MV-4-11 (cell line): ENCODE measurements at places on chromosomes 7 and 10.
A peak's percentile ranks its signal among the peaks of the same experiment; 100 is the strongest.

GRCh38 chr10:96764425-96765060 lies 44.2 kb upstream of the PIK3AP1 start:
- DNase-seq = peak; percentile 63

GRCh38 chr7:136956232-136956631 lies 87.8 kb downstream of the CHRM2 start:
- peak; percentile 80 for DNase-seq

DNA sequence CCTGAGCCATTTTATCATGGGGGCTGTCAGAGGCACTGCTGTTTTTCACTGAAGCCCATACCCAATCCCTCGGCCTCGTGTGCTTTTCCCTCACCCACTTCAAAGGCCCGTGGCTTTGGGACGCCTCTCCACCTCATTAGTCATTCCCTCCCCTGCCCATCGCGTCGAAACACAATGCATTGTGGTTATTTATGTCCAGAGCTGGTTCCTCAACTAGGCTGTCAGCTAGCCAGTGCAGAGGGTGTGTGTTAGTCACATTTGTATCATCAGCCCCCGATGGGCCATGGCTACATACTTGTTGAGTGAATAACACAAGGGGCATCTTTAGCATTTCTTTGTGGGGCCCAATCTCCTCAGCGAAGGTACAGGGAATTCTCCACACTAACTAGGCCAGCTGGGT lies 3.8 kb upstream of the CRCP start:
- peak; percentile 53 for DNase-seq

DNA sequence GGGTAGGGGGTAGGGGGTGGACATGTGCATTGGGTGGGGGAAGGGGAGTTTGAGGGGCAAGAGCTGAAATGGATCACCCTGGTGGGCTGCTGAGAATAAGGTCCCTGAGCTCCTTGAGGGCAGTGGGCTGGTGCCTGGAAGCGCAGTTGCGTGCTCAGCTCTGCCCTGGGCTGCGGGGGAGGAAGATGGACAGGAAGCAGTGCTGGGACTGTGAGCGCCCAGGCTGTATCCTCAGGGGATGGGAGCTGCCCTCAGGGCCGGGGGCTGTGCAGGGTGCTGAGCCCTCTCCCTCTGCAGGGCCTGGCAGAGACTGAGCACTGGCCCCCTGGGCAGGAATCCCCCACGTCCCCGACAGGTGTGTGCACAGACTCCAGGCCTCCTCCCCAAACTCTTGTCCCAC lies 24.4 kb upstream of the ZNF467 start:
- no peak for DNase-seq

DNA sequence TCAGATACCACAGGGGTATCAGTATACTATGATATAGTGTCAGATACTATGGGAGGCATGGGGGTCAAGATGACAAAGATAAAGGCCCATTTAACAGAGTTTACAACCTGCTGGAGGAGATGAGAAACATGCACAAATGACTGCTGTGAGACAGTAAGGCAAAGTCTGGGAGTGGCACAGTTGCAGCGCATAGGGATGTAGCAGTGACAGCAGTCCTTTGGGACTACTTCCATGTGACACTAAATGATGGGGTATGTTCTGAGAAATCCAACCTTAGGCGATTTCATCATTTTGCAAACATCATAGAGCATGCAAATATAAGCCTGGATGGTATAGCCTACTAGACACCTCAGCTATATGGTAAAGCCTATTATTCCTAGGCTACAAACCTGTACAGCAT lies 56.8 kb downstream of the CDK1 start:
- DNase-seq = no peak

DNA sequence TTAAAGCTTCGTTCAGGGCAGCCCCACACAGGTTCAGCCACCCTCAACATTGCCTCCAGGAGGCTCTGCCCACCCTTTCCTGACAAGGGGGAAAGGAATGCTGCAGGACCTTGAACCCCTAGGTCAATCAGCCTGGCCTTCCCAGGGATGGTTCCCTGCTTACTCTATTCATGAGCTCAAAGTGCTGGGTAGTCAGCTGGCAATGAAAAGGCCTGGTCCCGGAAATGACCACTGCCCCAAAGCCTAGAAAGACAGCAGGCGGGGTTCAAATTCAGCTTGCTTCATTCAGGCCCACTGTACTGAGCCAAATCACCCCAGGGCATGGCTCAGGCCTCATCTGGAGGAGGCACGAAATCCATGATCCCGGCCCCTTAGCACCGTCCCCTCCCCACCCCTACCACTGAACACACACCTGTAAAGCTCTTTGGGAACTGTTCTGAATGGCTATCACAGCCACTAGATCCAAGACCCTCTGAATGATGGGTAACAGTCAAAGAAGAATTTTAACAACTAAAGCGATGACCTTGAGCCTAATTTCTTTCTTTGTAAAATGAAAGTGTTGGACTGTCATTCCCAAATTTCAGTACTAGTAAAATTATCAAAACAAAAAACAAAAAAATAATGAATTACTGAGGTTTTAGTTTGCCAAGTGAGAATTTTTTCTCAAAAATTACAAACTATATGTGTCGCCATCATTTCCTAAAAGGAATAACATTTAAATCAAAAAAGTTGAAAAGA lies 1.0 kb downstream of the URGCP start:
- DNase-seq = no peak

DNA sequence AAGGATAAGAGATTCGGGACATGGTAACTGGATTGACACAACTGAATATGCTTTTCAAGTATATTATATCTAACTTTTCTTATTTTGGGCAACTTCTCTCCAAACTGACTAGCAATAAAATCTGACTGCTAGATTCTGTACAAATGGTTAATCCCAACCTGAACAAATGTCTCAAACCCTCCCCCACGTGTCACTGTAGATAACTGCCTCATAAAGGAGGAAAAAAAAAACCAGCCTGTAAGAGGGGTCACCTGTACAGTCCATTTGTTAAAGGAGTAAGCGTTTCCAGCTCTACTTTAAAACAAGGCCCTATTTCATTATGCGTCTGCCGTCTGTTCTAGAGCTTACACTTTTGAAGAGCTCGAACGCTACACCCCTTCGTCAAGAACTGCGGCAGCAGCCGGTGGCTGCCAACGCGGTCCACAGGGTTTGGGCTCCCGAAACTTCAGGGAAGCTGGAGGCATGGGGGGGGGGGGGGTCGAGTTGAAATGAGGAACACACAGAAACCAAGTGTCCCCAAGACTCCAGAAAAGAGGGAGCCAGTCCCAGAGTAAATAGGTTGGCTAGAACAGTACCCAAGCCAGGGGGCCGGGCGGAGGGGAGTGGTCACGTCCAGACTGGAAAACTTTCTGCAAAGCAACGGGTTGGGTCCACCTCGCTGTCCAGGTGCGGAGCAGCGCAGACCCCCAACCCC lies 492 bp downstream of the COG5 start:
- DNase-seq = no peak

- no peak for DNase-seq
These were observed 275.9 kb upstream of the PLPP4 start for GRCh38 chr10:120181154-120181553.

DNA sequence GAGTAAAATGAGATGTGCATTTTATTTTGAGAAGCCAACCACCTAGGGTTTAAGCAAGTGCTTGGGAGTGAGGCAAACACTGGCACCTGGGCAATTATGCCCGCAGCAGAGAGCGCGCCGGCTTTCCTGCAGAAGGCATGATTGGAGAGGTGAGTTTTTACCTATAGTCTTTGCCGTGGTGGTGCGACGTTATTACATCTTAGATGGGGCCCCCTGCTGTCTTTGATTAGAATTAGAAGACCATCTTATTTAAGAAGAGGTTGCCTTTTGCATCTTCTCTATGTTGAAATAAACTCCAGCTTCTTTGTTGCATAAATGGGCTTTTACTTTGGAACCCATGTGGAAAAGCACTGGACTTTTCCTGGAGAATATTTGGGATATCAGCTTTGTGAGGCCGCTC lies 409.5 kb downstream of the GLRX3 start:
- no peak for DNase-seq

DNA sequence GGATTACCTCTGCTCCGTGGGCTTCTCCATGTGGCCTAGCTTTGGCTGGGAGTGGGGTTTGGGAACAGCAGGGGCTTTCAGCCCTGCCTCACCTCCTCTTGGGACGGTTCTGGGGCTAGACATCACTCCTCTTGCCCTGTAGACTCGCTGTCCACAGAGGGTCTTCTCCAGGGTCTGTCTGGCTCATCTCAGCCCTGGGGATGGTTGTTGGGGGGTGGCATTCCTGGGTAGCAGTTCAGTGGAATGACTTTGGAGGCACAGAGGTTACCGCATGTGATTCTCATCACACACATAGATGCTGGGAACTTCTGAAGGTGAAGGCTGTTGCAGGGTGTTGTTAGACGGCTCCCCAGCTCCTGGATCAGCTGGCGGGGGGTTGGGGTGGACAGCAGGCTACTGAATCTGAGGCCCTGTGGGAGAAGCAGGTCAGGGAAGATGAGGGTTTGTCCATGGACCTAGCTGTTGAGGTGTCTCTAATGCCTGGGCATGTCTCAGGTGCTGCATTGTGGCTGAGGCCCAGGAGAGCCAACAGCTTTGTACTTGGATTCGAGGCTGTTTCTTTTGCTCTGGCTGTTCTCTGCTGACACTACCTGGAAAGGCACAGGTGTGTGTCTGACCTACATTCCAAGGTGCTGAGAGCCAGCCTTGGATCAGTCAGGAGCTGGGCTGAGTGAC lies 23.8 kb downstream of the RAMP3 start:
- no peak for DNase-seq

GRCh38 chr10:93746844-93747284 lies 10.9 kb upstream of the LGI1 start:
- DNase-seq = no peak

GRCh38 chr10:52004342-52004949 lies 305.1 kb upstream of the CSTF2T start:
- DNase-seq = peak; percentile 3

- DNase-seq = no peak
These were observed 90.9 kb downstream of the POLR1F start for GRCh38 chr7:19617901-19618300.

DNA sequence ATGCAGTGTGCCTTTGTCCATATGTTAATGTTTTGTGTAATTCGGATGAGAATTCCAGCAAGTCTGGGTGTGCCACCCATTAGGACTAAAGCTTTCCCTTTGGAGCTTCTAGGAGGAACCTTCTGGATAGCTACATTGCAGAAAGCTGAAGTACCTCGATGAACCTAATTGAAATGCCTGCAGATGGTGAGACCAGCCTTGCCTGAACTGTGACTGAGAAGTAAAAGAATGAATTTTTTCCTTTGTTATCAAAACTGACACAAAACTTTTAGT lies 31.1 kb upstream of the FBXW4 start:
- DNase-seq = no peak

GRCh38 chr10:24645784-24646183 lies 77.9 kb downstream of the ARHGAP21 start:
- no peak for DNase-seq

DNA sequence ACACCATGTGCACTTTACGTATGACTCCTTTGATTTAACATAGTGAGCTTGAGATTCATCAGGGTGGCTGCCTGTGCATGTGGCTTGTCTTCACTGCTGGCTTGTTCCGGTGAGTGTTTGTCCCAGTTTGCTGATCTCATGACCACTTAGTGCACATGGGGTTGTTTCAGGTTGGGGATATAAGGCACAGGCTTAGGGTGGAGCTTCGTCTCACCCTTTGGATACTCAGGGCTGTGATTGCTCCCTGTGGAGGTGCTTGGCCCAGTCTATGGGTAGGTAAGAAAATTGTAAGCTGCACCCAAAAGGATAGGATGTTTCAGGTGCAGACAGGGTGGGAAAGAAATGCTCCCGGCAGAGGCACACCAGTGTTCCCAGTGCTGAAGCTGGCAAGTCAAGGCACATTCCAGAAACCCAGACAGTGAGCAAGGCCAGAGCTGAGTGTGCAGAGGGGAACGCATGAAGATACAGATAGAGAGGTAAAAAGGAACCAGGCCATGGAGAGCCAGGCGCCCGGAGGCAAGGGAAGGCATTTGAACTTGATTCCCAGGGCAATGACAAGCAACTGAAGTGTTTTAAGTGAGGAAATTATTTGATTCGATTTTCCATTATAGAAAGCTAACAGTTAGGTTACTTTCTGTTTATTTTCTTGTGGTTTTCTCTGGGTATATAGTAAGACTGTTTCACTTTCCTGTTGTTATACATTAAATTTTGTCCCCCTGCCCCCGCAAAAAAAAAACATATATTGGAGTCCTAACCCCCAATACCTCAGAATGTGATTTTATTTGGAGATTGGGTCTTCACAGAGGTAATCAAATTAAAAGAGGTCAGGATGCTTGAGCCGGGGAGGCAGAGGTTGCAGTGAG lies 289.8 kb upstream of the KLF6 start:
- DNase-seq = no peak

DNA sequence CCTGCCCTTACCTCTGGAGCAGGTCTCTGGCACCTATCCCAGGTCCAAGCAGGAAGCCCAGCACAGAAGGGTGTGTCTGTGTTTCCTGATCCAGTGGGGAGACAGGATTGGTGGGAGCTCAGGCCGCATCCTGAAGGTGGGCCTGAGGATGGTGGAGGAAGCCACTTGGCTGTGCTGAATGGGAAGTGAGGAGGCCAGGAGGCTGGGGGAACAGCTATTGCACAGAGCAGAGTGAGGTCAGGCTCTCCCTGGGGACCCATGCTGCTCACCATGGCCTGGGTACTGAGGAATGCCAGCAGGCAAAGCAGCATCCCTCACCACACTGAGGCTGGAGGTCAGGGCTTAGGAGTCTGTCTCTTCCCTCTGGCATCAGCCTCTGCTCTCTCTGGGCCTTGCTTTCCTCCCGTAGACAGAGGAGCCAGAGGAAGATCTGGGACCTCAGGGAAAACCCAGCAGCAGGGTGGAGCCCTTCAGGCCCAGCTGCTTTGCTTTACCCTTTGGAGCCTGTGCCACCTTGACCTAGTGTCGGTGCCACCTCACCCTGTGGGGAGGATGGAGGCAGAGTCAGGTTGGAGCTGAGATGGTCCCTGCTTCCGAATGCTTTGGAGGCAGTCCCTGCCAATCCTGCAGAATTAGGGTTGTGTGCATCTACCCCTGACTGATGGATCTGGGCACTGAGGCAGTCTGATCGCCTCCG lies 39.0 kb downstream of the CDH23 start:
- DNase-seq = peak; percentile 3

DNA sequence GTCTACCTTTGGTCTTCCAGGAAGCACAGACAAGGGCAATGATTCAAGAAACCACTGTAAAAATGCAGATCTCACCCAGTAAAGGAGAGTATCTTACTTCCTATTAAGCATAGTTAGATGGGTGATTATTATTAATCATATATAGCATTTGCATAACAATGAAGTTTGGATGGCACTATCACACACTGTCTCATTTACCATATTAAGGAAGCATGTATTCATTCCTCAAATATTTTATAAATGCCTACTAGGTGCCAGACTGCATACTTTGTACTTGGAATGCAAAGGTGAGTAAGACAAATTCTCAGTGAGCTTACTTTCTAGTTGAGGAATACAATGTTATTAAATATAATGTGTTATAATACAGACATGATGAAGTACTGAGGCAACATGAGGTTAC lies 53.9 kb upstream of the SKAP2 start:
- DNase-seq = no peak

GRCh38 chr10:77791506-77791905 lies 135.0 kb downstream of the DLG5 start:
- no peak for DNase-seq
